NCI-H345 (cell line): ENCODE measurements at places on chromosomes 2 and 18.

DNA sequence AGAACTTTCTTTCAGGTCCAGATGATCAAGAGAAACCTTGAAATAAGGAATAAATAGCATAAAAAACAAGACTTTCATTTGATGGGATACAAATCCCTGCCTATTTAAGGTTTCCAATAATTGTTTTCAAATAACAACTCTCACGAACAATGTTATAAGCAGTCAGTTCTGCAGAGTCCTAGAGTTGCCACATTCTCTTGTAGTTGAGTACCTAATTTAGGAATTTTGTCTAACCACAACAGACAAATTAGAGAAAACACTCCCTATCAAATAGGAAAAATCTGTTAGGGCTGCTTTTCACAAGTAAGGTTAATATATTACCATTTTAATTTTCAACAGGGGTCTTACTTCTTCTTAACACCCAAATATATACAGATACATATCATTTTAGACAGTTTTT, 130.1 kb upstream of the CDH20 start:
- no peak for DNase-seq

DNA sequence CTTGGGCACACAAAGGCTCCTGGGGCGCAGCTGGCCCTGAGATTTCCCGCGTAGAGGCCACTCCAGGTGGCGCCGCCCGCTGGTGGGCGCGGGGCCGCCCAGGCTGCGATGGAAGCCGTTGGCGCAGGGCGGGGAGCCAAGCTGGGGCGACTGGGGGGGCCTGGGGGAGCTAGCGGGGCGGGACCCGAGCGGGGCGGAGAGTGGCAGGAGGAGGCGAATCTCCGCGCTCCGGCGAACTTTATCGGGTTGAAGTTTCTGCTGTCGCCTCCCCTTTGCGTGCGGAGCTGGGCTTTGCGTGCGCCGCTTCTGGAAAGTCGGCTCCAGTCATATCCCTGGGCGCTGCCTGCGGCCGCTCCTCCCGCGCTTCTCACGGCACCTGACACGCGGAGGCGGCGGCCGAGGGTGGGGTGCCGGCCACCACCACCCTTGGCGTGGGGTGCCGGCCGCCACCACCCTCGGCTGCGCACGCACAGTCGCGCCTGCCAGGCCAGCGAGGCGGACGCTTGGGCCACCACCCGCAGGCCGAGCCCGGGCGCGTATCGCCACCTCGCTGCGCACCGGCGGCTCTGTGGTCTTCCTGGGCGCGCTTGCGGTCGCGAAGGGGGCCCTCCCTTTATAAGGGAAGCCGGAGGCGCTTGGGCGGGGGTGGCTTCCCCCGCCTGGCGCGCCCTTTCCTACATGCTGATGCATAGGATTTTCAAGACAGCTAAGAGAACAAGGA, 919 bp upstream of the CYP1B1 start:
- DNase-seq = peak; percentile 82

GRCh38 chr2:26744953-26745352, 19.1 kb upstream of the SLC35F6 start:
- DNase-seq = no peak

GRCh38 chr2:17915811-17916518, 37.5 kb downstream of the KCNS3 start:
- DNase-seq = no peak

DNA sequence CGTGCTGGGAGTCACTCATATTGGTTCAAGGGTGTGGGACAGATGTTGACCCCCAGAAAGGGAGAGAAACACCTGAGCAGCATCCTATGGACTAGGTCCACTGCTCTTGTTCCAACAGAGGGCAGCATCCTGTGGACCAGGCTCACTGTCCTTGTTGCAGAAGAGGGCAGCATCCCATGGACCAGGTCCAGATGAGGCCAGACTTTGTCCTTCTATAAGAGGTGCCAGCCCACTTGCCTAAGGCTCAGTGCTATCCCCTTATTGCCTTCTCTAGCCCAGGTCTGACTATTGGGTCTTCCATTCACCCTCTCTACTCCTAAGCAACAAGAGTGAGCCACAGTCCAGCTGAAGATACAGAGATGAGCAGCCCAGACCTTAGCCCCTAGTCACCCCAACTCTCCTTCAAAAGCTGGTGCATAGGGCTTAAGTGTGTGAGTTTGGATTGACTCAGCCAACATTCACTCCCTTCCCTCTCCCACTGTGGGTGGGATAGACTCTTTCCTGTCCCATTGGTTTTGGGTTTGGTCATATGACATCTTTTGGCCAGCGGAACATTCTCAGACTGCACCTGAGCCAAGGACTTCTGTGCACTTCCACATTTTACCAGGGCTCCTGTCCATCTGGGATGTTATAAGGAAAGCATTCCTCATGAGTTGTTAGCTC, 132.4 kb upstream of the GPC1 start:
- DNase-seq = no peak

- no peak for DNase-seq
Measured at GRCh38 chr2:65483763-65484162, 51.4 kb upstream of the SPRED2 start.

DNA sequence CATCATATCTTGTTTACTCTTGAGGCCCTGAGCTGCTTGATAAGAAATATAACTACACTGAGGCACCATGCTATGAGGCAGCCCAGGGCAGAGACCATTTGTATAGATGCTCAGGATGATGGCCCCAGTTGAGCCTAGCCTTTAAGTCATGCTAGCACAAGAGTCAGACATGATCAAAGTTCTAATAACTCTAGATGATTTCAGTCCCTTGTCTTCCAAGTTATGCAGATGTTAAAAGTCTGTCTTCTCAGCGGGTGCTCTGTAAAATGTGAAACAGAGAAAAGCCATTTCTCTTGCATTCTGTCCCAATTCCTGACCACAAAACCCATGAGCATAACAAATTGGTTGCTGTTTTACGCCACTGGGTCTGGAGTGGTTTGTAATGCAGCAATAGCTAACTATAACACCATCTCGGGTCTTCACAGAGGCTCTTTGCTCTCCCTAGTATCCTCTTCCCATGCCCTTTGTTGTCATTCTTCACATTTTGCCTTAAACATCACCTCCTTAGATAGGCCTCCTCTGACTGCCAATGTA, 49.6 kb downstream of the NXPH2 start:
- no peak for DNase-seq

GRCh38 chr18:57052759-57053158, 94.1 kb upstream of the BOD1L2 start:
- no peak for DNase-seq

DNA sequence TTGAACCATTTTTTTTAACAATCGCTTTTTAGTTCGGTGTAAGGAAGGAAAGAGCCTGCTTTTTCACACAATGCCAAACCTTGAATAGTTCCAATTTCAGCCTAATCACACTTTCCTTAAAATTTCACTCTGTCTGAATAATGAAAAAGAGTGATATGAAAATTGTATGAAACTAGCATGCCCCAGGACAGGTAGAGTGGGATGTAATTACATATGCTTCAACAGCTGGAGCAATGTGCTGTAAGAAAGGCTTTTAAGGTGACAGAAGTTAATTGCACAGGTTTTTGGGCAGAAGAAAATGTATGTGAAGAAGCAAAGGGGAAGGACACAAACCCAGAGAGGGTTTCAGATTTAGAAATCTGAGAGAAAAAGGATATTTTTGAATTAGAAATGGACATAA, 184.0 kb downstream of the DSC3 start:
- no peak for DNase-seq

GRCh38 chr2:9373047-9373446, 50.3 kb downstream of the ITGB1BP1 start:
- DNase-seq = no peak

- no peak for DNase-seq
Measured at GRCh38 chr2:40625849-40626248, 174.0 kb upstream of the SLC8A1 start.

DNA sequence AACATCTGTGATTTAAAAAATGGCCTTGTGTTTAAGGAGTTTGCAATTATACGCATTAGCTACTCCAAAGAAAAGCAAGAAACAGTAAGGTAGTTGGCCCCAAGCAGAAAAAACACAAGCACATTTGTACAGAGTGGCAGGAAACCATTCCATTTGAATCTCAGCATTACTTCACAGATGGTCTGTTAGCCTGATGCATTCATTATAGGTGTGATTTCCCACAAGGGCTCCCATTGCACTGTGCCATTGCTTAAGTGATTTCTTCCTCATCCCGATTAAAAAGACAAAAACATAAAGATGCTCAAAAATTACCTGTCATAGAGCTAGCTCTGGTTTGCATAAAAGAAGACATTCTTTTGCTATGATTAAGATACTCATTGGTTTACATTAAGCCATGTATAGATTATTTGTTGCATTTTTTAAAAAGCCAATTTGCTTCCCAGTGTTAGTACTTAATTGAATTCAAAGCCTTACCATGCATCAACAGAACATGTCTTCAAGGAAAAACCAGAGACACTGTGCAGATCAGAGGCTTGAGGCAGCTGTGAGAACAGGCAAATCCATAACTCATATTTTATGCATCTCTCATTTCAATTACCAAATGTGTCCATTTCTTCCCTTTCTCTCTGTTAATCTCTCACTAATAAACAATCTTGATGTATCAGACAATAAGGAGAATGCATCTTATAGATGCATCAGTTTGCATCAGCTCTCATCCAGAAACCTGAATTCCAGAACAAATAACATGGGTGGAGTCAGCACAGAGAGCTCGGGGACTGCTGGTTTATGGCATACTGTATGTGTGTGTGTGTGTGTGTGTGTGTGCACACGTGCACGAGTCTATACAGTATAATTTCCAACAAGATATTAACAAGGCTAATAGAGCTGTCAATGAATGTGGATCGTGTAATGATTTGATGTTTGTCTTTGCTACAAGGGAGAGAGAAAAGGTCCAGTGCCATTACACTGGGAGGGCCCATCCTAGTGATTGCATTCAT, 558.6 kb upstream of the HS6ST1 start:
- no peak for DNase-seq

GRCh38 chr2:190023860-190024259, 38.7 kb downstream of the MSTN start:
- DNase-seq = peak; percentile 41

DNA sequence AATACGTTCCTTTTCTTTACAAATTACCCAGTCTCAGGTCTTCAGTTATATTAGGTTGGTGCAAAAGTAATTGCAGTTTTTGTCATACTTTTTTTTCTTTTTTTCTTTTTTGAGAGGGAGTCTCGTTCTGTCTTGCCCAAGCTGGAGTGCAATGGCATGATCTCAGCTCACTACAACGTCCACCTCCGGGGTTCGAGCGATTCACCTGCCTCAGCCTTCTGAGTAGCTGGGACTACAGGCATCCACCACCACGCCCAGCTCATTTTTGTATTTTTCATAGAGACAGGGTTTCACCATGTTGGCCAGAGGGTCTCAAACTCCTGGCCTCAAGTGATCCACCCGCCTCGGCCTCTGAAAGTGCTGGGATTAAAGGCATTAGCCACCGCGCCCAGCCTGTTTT, 43.8 kb upstream of the ASAP2 start:
- no peak for DNase-seq

DNA sequence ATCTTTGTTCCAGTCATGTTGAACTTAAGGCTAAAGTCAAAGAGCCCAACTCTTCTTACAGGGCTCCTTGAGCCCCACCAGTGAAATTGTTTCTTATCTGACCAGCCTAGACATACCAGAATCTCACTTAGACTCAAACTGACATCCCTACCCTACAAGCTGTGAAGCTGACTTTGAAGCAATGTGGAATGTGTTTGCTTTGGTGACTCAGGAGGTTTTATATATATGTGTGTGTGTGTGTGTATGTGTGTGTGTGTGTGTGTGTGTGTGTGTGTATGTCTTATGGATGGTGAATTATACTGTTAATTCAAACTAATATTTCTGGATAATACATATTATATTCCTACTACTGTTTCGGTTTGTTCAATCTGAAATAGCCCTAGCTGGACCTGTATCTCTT, 67.3 kb downstream of the CAMKMT start:
- DNase-seq = no peak

DNA sequence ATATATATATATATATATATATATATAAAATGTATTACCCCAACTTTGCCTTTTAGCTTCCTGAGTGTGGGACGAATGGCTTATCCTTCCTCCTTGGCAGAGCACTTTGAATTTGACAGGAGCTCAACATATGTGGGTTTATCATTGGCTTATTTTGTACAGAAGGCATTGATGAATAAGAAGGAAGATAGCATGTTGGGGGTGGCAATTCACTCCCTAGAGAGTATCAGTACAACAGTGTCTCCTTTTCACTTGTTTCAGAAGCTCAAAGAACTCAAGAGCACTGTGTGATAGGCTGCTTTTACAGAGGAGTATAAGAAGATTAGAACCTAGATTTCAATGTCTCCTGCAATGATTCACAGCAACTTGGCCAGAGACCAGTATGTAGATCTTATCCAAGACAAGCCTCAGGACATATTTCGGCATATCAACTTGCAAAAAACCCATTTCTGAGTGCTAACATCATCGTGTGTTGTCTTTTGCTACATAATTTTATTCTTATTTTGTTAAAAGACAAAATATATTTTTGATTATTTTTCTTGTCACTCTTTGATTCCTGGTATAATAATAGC, 345.8 kb downstream of the SOCS6 start:
- no peak for DNase-seq

GRCh38 chr2:58971511-58972360, 730.6 kb upstream of the FANCL start:
- no peak for DNase-seq

GRCh38 chr18:59616501-59616900, 80.7 kb downstream of the CCBE1 start:
- no peak for DNase-seq

DNA sequence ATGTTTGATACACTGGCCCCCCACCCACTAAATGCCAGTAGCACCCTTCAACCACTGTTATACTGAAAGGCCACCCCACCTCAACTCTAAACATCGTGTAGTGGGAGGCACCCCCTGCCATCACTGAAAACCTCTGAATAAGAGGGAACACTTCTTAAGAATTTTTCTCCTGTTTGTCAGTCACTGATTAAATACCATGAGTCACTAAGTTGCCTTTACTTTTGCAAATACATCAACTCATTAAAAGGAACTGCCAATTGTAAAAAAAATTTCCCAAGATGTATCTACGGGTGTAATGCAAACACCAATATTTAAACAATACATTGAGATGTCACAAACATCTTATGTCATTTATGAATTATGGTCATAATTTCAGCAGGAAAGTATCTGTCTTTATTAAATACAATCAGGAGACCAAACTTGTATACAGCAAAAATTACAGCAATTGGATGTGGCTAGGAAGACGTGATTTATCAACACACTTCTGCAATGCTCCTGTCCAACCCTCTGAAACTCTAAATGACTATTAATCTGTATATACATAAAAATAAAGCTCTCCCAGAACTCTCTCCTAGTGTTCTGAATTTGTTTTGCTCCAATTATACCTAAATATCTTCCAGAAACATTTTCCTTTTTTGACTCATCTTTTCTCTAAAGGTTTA, 144.1 kb upstream of the STK17B start:
- DNase-seq = no peak
